Vagina (tissue), 2 donors: ENCODE measurements at places on chromosomes 16 and 17.

DNA sequence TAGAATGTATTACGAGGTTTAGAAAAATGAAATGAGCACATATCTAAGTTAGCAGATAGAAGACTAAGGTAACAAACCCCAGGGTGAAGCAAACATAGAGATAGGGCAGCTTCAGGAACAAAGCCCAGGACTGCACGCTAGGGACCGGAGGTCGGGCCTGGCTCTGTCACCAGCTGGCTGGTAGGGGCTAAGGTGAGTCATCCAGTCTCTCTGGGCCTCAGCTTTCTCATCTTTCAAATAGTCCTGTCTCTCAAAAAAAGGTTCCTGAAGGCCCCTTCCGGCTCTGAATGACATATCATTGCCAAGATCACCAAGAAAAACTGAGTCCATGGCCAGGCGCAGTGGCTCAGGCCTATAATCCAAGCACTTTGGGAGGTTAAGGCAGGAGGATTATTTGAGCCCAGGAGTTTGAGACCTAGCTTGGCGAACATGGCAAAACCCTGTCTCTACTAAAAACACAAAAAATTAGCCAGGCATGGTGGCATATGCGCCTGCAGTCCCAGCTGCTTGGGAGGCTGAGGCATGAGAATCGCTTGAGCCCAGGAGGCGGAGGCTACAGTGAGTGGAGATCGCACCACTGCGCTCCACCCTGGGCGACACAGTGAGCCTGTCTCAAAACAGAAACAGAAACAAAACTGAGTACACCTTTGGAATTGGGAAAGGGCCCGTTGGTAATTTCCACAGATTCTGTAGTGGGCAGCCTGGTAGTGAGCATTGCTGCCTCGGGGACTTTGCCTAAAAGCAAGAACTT, 26.0 kb downstream of the PKD1L3 start:
- no peak for DNase-seq

GRCh38 chr17:61584866-61585265, 6.2 kb downstream of the NACA2 start:
- DNase-seq = no peak

DNA sequence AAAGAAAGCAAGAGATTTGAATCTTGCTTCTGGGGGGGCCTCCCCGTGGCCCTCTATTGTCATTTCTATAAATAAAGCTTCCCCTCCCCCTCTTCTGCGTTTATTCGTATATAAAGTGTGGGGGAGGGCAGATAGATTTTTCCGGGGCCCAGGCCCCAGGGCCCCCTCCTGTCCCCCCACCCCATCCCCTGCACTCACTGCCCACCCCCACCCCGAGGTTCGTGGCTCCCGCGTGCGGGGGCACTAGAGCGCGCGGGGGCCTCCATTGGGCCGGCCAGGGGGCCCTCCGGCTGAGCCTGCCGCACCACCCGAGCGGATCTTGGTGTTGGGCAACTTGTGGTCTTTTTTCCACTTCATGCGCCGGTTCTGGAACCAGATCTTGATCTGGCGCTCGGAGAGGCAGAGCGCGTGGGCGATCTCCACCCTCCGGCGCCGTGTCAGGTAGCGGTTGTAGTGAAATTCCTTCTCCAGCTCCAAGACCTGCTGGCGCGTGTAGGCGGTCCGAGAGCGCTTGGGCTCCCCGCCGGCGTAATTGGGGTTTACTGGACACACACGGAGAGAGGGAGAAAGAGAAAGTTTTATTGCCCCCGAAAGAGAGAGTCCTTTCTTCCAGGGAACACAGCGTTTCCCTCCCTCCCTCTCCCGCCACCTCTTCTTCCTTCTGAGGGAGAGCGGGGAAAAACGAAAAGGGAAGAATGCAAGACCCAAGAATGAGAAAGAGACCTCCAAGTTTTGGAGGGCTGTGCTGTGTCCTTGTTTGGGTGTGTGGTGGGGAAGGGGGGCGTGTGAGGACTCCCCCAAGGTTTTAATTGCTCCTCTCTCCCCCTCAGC, 1.5 kb downstream of the HOXB4 start:
- no peak for DNase-seq

DNA sequence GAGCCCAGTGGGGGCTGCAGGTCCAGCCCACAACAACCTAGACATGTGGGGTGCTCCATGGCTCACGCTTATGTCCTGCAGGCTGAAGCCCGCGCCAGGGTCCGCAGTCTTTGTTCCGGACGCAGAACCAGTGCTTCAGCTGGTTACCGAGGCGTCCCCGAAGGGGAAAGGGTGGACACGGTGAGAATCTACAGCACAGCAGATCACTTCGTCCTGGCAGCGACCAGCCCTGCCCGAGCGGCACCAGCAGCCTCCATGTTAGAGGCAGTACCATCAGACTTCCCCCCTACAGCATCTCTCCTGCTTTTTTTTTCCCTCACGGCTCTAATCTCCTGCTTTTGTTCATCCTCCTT, 1736.4 kb downstream of the TP53TG3F start:
- no peak for DNase-seq

- no peak for DNase-seq
These were observed 527.0 kb downstream of the MAF start for GRCh38 chr16:79073566-79073965.

DNA sequence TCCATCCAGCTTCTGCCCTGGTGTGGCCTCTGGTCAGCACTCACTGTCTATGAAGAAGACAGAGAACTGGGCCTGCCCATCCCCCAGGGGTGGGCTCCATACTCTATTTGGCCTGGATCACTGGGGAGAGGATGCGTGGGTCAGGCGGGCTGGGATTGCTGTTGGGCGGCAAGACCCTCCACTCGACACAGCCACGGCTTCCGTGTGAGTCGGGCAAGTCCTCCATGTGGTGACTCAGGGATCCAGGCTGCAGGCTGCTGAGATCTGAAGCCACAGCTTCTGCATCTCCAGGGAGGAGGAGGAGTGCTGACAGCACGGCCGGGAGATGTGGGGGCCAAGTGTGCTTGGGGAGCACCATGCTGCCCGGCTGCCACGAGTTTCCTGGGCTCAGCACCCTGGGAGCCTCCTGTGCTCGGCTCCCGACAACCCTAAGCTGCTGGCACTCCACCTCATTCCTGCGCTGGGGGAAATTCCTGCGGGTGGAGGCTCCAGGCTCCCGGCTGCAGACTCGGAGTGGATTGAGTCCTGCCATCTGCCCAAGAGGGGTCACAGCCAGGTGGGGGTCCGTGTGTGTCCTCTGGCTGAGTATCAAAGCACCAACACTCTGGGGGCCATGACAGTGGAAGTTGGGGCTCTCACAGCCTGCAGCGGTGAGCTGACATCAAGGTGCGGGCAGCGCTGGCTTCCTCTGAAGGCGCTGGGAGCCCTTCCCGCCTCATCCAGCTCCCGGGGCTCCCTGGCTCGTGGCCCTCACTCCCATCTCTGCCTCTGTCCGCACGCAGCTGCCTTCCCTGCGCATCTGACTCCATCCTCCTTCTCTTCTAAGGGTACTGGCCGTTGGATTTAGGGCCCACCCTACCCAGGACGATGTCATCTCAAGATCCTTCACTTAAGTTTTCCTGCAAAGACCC, 24.4 kb upstream of the CBFA2T3 start:
- DNase-seq = no peak

- DNase-seq = no peak
These were observed 6.1 kb downstream of the HAPSTR1 start for GRCh38 chr16:9097266-9098219.

DNA sequence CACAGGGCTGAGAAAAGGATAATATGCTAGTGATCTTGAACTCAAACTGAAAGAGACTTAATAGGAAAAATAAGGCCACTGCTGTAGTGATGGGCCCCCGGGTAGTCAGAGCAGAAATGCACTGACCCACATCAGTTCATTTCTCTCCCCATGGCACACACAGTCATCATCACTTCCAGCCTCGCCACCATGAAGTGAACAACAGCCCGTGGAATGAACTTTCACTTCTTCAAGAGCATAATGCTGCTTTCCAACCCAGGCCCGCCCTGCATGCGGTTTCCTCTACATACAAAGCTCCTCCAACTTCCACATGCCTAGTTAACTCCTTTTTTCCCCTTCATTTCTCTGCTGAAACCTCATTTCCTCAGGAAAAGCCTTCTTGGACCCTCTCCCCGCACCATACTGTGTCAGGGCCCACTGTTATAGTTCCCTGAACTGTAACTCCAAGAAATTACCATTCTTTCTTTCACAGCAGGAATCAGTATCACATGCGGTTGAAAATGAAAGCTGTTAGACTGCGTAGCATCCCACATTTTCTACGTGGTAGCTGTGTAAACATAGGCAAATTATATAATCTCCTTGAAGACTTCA, 65.8 kb upstream of the SMIM36 start:
- no peak for DNase-seq

- DNase-seq = no peak
These were observed 28.5 kb downstream of the IQCK start for GRCh38 chr16:19746561-19746960.

DNA sequence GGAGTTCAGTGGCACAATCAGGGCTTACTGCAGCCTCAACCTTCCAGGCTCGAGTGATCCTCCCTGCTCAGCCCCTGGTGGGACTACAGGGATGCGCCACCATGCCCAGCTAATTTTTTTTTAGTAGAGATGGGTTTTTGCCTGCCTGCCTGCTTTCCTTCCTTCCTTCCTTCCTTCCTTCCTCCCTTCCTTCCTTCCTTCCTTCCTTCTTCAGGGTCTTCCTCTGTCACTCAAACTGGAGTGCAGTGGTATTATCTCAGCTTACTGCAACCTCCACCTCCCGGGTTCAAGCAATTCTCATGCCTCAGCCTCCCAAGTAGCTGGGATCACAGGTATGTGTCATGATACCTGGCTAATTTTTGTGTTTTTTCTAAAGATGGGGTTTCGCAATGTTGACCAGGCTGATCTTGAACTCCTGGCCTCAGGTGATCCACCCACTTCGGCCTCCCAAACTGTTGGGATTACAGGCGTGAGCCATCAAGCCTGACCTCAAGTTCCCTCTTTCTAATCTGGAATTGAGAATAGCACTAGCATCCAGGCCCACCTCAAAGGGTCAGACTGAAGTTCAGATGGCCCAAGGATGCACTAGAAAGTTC, 45.3 kb downstream of the PRAC1 start:
- DNase-seq = no peak

GRCh38 chr16:69413045-69413664, 11.3 kb upstream of the CYB5B start:
- DNase-seq = no peak

GRCh38 chr16:800834-801511, 439 bp upstream of the GNG13 start:
- DNase-seq = no peak
